Cardiac septum (tissue), 1 donor: ENCODE measurements at places on chromosomes 2 and 18. TPM values are rescaled to one million over a fixed set of nuclear protein-coding genes. Genes with fewer than 3 reads are reported as not detected.

The CD207 gene
- total RNA-seq, result 0.16 TPM

The ABHD1 gene
- 1.1 TPM for total RNA-seq

The PFN4 gene
- 1.0 TPM for total RNA-seq

DNA sequence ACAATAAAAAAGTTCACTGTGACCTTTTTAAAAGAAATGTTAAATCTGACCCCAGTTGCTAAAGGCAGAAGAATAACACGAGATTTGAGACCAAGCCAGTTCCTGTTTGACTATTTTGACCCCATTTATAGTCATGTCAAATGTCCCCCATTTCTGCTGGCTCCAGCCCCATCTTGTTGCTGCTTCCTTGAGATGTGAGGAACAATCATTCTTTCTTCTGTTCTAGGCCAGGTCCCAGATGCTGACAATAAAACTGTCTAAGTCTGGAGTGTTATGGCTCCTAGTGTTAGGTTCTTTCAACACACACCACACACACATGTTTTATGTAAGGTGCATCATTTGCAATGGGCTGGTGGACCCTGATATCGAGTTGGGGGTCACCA, 92.0 kb upstream of the CYP1B1 start:
- no peak for DNase-seq

GRCh38 chr2:27154488-27154887, 5.7 kb downstream of the TCF23 start:
- no peak for DNase-seq

GRCh38 chr2:163417596-163418337, 318.0 kb downstream of the FIGN start:
- no peak for DNase-seq

- no peak for DNase-seq
These were observed 3.7 kb upstream of the TGFA start for GRCh38 chr2:70557171-70557838.

DNA sequence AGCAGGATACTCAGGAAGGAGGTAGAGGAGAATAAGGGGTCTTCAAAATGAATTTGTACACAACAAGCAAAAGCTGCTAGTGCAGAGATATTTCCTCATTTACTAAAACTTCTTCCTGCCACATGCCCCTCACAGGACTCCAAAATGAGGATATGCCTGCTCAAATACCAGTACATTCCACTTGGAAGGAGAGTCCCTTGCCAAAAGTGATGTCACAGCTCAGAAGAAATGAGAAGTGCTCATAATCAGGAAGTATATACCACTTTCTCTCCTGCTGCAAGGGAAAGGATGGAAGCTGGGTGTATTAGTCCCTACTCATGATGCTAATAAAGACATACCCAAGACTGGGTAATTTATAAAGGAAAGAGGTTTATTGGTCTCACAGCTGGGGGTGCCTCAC, 87.7 kb upstream of the FSHR start:
- no peak for DNase-seq

GRCh38 chr2:182014284-182014683, 28.6 kb downstream of the PPP1R1C start:
- DNase-seq, result no peak

- DNase-seq, result no peak
These were observed 10.0 kb downstream of the ADD2 start for GRCh38 chr2:70757966-70758365.
